CD8-positive, alpha-beta memory T cell (primary cell): ENCODE measurements at places on chromosomes 12 and 14.
A peak's percentile ranks its signal among the peaks of the same experiment; 100 is the strongest.

- DNase-seq: no peak
Observed at GRCh38 chr12:119207063-119207560, 28.4 kb downstream of the HSPB8 start.

- DNase-seq: no peak
Observed at GRCh38 chr12:4393211-4393610, 13.7 kb upstream of the FGF23 start.

DNA sequence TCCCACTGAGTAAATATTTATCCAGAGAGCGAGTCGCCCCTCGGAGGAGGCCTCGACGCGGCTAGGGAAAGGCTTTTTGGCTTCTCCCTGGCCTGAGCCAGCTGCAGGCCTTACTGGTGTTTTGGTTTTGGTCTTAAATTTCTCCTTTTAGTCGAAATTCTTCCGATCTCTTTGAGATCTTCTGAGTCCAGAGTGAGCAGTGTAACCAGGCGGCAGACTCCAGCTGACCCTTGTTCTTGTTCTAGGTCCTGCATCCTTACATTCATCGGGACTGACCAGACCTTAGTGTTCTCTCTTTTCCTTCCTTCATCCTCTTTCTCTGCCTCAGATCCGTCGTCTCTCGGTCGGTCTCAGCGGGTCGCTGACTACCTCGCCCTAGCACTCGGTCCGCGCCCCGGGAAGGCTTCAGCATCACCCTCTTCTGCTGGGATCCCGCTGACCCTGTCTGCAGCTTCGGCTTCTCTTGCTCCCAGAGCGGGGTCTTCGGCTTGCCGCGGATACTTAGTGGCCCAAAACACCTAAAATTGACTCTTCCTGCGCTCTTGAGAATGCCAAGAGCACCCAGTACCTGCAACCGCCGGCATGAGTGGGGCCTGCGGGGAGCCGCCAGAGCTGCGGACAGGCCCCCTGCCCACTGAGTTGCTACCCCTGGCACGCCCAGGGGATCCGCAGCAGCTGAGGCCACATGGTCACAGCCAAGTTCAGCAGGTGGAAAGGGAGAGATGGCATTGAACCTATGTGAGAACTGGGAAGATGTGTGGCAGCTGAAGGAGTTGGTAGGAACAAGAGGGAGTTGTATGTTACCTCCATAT is 2.4 kb upstream of the PAX9 start:
- no peak for DNase-seq

DNA sequence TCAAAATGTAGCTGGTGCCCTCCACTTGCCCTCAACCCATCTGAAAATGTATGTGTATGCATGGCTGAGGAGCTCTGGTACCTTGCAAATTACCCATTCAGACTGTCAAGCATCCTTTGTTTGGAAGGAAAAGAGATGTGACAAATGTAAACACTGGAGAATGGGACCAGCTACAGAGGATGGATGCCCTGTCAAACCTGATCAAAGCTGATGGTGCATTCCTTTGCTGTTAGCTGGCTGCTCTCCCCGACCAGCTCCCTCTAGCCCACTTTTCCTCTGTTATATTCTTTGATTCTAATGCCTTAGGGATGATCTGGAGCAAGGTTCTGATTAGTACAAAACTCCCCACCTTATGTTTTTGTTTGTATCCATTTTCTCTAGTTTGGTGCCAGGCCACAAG is 310.3 kb downstream of the C12orf75 start:
- DNase-seq: no peak

- DNase-seq: no peak
Observed at GRCh38 chr14:99587460-99588278, 16.3 kb downstream of the CCDC85C start.

DNA sequence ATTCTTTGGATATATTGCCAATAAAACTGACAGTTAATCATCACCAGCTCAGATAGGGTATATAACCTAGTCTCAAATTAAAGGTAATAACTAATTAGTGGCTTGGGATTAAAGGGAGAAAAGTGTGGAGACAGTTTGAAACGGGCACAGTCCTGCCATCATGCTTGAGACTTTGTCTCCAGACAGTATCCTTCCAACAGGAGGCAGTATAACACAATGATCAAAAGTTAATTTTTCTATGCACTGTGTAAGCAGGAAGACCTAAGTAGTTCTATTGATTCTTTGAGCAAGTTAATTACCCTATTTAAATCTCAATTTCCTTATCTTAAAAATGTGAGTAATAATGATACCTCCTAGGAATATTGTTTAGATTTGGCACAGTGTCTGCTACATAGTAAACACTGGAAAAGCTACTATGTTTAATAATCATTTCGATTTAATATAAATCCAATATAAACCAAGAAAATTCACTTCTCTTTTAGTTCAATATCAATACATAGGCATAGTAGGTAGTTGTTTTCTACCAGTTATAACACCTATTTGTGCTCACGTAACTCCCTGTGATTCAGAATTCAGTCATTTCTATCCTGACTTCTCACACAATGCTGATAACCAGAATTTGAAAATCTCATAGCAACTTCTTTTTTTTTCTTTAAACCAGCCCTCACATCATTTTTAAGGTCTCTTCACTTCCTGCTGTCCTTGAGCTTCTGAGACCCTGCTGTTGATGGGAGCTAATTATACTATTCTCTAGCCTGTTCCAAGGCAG is 53.7 kb downstream of the GALNT4 start:
- no peak for DNase-seq

GRCh38 chr12:39010406-39010805 is 105.0 kb upstream of the CPNE8 start:
- DNase-seq: no peak

DNA sequence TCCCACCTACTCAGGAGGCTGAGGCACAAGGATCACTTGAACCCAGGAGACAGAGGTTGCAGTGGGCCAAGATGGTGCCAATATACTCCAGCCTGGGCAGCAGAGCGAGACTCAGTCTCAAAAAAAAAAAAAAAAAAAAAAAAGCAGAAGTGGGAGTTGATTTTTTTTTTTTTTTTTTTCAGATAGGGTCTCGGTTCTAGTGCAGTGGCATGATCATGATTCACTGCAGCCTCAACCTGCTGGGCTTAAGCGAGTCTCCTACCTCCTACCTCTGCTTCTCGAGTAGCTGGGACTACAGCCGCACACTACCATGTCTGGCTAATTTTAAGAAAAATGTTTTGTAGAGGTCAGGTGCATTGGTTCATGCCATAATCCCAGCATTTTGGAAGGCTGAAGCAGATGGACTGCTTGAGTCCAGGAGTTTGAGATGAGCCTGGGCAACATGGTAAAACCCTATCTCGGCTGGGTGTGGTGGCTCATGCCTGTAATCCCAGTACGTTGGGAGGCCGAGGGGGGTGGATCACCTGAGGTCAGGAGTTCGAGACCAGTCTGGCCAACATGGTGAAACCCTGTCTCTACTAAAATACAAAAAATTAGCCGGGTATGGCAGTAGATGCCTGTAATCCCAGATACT is 16.3 kb upstream of the HSP90AA1 start:
- no peak for DNase-seq

DNA sequence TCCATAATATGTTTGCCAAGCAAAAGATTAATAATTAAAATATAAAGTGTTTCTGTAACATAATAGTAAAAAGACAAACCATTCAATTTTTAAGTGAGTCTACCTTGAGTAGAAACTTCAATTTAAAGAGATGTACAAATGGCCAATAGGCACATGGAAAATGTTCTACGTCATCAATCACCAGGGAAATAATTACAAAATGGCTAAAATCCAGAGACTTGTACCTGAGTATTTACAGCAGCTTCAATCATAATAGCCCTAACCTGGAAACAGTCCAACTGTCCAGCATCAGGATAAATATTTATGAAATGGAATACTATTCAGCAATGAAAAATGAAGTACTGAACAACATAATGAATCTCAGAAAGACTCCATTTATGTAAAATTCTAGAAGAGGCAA is 95.5 kb upstream of the FAR2 start:
- no peak for DNase-seq

- DNase-seq: peak; percentile 83
Observed at GRCh38 chr14:64338616-64339316, 44.6 kb upstream of the ESR2 start.

DNA sequence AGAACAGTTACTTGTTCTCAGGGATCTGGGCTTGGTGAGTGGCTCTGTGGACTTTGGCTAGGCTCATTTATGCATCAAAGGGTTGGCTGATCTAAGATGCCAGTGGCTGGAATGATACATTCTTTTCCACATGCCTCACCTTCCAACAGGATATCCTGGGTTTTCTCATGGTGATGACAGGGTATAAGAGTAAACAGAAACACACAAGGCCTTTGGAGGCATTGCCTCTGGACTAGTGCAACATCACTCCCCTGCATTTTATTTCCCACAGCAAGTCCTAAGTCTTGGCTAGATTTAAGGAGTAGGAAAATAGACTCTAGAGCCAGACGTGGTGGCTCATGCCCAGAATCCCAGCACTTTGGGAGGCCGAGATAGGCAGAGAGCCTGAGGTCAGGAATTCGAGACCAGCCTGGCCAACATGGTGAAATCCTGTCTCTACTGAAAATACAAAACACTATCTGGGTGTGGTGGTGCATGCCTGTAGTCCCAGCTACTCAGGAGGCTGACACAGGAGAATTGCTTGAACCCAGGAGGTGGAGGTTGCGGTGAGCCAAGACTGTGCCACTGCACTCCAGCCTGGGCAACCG is 47.9 kb downstream of the RPH3A start:
- DNase-seq: no peak
